ENCODE measurements at places on chromosomes 3 and 15. TPM values are rescaled to one million over a fixed set of nuclear protein-coding genes. Genes with fewer than 3 reads are reported as not detected.
A peak's percentile ranks its signal among the peaks of the same experiment; 100 is the strongest.

DNA sequence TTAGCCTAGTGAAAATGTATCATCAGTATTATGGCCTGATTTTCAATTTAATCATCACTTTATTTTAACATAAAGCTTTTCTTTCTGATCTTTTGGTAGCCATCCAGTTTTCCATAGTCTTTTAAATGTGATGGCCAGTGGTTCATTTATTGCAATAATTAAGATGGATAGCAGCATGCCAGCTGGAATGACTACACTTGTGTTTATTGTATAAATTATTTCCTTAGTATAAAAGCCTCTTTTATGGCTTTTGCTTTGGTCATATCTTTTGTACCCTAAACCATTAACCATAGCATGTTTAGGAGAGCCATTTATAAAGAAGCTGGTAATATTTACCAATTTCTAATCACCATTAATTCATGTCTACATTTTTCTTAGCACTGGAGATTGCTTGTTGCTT lies 31.7 kb downstream of the ALCAM start:
- DNase-seq = no peak

GRCh38 chr3:129836381-129837064 lies 57.0 kb downstream of the TMCC1 start:
- no peak for DNase-seq

- DNase-seq = no peak
Measured at GRCh38 chr3:100042166-100042981, 71.9 kb downstream of the FILIP1L start.

DNA sequence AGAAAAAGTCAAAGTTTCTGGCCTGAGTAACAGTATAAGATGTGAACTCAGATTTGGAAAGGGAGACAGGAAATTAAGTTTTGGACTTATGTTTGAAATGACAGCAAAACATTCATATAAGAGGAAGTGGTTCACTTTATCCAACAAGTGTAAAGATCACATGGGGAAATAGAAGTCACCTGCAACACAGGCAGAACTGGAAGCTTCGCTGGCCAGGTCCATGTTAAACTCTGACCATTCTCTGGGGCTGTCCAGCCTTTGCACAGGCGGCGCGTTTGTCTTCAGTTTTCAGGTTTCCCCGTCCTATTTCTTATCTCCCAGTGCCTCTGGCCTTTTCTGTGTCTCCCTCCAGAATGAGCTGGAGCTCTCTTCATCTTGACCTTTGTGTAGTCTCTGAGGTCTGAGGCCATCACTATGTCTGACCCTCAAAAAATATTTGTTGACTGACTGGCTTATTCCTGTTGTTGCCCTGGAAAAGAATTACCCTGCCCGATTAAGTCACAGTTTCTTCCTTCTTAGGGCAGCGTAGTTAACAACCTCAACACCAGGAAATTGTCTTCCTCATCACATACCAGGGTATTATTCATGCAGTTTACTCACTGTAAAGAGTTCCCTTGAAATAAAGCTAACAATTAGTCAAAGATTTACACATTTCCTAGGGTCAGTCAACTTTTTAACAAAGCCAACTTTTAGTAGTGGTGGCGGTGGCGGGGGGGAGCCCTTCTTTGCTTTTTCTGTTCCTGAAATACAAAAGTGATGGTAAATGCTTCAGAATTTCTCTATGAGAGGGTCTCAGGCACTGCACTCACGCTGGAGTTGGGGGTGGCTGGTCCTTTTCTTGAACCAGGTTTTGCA lies 959 bp upstream of the RASA2 start:
- DNase-seq = no peak

- DNase-seq = no peak
Measured at GRCh38 chr3:190092250-190092649, 28.4 kb downstream of the P3H2 start.

DNA sequence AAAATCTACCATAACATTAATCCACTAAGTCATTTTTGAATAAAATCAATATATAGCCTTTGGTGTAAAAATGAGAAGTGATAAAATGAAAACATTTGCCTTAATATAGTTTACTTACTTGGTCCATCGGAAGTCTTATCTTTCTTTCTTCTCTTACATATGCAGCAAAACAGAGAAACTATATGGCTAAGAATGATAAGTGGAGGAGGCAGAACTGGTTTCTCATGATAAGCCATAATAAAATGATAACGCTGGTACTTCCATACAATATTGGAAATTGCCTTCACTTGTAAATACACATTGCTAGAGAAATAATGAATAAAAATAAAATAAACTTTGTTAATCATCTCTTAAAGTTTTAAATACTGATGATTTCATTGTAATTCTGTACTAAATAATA lies 47.8 kb upstream of the USP50 start:
- no peak for DNase-seq

Gene CSTA
- total RNA-seq = 9.3 TPM

DNA sequence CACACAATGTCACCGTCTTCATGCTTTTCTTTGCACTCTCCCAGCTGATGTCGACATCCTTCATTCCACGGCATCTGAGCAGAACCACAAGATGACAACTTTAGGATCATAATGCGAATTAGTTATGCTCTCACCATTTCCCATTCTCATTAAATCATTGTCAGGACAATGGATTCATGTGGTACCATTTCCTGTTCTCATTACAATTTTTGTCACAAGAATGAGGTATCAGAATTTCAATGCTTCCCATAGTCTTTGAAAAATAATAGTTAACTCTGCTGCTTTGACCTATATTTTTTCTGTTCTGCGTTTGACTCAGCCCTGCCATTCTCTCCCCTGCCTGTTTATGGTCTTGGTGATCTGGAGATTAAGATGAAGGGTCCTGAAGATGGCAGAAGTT lies 175.7 kb upstream of the MDFIC2 start:
- no peak for DNase-seq

- DNase-seq = no peak
Measured at GRCh38 chr3:71317749-71318457, 265.6 kb downstream of the FOXP1 start.

DNA sequence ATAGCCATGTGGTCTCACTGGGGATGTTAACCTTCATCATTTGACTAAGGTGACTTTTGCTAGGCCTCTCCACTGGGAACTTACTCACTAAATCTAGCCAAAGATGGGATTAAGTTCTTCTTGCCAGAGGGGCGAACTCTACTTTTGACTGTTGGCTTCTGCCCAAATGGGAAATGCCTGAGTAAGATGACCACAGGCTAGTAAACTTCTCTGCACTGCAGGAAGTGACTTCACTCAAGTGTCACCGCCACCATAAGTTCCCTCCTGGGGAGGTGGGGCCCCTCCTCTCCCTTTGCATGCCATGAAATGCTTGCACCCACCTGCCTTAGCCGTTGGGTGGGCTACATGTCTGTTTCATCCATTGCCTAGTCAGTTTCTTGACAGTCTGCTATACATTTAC lies 388.3 kb downstream of the FEZF2 start:
- DNase-seq = no peak

- DNase-seq = no peak
Measured at GRCh38 chr15:72732516-72732915, 46.5 kb downstream of the BBS4 start.

Gene THPO
- total RNA-seq = 0.50 TPM

DNA sequence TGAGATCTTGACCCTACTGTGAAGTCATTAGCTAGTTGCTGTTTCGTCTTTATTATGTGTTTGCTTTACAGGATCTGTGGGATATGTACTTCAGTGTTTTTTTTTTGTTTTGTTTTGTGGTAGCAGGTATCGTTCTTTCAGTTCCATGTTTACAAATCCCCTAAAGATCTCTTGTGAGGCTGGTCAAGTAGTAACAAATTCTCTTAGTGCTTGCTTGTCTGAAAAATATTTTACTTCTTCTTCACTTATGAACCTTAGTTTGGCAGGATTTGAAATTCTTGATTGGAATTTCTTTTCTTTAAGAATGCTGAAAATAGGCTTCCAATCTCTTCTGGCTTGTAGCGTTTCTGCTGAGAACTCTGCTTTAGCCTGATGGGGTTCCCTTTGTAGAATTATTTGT lies 235.8 kb upstream of the ALCAM start:
- no peak for DNase-seq

Gene CDCP1
- 1.3 TPM for total RNA-seq

DNA sequence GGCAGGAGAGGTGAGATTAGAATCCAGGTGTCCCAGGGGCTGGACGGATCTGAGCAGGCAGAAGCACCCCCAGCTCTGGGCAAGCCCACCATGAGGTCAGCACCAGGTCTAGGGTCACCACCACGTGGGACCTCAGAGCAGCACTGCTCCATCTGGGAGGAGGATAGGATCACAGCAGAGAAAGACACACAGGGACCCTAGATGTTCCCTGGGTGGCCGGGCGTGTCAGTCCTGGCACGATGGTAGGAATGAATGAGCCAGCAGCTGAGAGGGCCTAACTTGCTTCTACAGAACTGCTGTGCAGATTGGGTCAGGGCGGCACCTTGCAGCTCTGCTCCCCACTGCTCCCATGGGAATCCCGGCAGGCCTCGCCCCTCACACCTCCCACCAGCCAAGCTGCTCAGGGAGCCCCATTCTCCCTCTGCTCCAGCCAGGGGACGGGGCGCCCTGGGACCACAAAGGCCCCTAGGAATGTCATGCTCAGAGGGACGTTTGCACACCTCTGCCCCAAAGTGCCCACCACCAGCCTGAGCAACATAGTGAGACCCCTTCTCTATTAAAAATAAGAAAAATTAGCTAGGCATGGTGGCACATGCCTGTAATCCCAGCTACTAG lies 66.3 kb downstream of the ZNF445 start:
- no peak for DNase-seq

- DNase-seq = peak; percentile 34
Measured at GRCh38 chr15:90680371-90680935, 36.7 kb upstream of the BLM start.

DNA sequence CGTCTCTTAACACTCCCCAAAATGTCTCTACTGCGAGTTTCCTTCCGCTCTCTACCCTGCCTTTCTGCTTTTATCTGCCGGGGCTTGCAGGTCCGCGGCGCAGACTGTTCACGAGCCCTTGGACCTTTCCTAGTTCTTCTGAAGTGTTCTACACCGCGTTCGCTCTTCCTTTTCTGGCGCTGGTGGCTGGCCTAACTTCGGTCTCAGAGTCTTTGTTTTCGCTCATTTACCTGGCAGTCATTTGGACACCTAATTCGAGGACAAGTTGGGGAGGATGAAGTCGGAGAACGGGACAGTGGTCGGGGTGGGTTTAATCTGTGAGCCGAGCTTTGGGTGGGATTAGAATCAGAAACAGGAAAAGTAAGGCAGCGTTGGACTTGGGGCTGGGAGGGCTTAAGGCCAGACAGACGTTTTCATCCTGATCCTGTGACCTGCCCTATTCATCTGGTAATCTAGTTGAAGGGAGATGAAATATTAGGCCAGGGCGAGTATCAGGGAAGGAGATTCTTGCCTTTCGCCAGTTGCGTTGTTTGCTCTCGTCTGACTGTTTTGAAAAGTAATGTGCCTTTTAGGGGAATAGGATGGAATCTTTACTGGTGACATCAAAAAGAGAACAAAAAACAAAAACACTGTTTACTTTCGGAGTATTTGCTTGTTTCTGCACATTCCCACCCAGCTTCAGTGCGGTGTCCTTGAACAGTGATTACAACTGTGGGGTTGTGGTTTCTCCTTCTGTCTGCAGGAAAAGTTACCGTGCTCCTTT lies 1.8 kb downstream of the DIPK2A start:
- peak; percentile 53 for DNase-seq

GRCh38 chr3:72473156-72473555 lies 375.1 kb downstream of the SHQ1 start:
- DNase-seq = no peak

Gene CASR
- total RNA-seq = not detected

Gene ADIPOQ
- 125 TPM for total RNA-seq

- no peak for DNase-seq
Measured at GRCh38 chr3:123533554-123534159, 51.2 kb downstream of the HACD2 start.

DNA sequence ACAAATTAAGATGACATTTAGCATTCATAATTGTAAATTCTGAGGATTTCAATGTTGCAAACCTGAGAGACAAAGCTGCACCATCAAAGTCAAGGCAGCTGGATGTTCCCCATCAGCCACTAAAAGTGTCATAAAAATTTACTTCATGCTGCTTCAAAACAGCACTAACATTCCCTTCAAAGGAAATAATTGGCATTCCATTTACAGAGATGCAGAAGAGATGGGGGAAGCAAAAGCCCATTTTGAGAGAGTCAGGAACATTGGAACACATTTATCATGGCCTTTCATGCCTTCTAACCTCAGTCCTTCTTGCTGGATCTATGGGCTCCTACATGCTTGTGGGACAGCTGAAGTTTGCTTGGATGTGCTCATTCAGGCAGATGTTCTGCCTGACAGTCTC lies 6.4 kb upstream of the TMEM158 start:
- DNase-seq = no peak

Gene ARGFX
- not detected for total RNA-seq

DNA sequence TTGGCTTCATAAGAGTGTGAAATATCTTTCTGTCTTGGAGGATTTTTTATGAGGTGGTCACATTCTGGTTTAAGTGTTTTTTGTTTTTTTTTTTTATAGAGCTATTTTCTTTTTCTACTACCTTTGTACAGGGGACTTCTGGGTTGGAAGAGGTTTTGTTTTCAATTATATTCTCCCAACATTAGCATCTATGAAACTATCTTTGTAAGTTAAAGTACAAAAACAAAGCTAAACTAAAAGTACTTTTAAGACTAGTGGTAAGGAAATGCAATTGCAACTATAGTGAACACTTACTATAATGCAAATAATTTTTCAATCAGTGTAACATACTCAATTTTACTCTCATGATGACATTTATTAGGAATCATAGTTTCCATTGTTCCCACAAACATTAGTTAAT lies 688.2 kb downstream of the SI start:
- no peak for DNase-seq

Gene CFAP100
- total RNA-seq = not detected

Gene STX19
- total RNA-seq = not detected

GRCh38 chr3:29693863-29694262 lies 413.0 kb downstream of the RBMS3 start:
- DNase-seq = no peak

GRCh38 chr3:104992676-104993075 lies 374.0 kb upstream of the ALCAM start:
- no peak for DNase-seq

- DNase-seq = no peak
Measured at GRCh38 chr3:168616915-168617314, 521.2 kb upstream of the GOLIM4 start.

- DNase-seq = peak; percentile 34
Measured at GRCh38 chr3:124492824-124493223, 237.4 kb upstream of the UMPS start.

DNA sequence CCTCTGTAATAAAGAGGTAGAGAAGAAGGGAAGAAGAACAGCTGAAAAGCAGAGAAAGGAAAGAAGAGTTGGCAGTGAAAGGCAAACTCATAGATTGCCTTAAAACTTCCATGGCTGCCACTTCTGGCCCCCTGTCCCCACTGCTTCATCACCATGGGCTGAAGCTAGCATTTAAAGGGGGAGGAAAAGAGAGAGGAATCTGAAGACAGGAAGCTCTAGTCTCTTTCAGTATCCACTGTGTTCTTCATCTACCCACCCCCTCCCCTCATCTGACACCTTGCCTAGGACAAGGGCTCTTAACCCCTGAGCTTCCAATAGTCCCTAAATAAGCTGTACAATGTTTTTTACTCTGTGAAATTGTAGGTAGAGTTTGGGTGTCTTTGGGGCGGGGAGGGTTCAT lies 60.6 kb downstream of the ALCAM start:
- DNase-seq = no peak

Gene GOLGA6L24
- total RNA-seq = not detected

Gene GUCA1C
- total RNA-seq = not detected

- DNase-seq = no peak
Measured at GRCh38 chr15:57237301-57237642, 139.0 kb upstream of the CGNL1 start.

Gene GOLGA8T
- total RNA-seq = 1.1 TPM

GRCh38 chr3:10374311-10374710 lies 53.4 kb upstream of the SEC13 start:
- DNase-seq = no peak
